Stimulated activated CD4-positive, alpha-beta T cell treated with anti-CD3 and anti-CD28 coated beads, Interleukin-12 subunit alpha, Interleukin-12 subunit beta, amount 100 ng/mL, for 48 hours (primary cell): ENCODE measurements at places on chromosomes 4 and X.

DNA sequence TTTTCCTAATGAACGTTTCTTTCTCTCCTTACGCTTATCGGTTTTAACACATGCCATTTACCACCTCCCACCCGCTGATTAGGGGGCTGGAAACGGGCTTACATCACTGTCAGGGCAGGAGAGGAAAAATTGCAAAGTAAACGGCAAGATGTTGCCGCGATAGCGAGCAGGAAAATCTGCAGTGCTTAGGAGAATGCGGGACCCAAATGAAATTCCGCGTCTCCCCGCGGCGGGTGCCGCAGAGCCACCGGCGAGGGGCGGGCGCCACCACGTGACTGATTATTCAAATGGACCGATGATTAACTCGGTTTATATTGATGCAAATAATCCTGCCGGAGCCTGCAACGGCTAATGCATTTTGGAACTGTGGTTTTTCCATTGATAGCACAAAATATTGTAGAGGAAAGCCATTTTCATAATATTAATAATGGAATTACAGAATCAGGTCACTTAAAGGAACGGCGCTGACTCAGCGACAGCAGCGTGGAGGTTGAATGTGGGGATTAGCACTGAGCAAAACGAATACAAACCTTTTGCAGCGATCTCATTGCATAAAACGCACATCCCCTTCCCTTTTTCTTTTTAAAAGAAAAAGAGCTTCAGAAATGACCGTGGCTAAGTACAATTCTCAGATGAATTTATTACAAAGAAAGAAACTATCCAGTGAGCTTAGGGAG, 224.2 kb downstream of the STIM2 start:
- no peak for DNase-seq

GRCh38 chr4:5793514-5793913, 82.5 kb downstream of the EVC start:
- DNase-seq = no peak

DNA sequence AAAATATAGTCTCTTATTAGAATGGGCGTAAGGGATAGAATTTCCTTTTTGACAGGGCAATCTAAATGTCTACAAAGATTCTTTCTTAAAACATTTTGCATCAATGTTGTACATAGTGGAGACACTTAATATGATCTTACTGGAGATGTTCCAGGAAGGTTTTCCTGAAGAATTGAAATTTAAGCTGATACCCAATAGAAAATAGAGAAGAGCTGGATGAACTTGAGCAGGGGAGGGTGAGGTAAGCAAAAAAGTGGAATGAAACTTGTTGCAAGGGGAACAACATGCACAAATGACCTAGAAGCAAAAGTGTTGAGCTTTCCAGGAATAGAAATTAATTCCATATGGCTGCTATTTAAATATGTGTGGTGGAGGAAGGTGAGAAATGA, 19.7 kb downstream of the SLAIN2 start:
- DNase-seq = no peak

- no peak for DNase-seq
Measured at GRCh38 chrX:105695451-105695850, 126.9 kb upstream of the NRK start.

- no peak for DNase-seq
Measured at GRCh38 chrX:43108828-43109227, 330.9 kb upstream of the PPP1R2C start.

GRCh38 chr4:75552452-75552851, 3.4 kb upstream of the ODAPH start:
- no peak for DNase-seq

DNA sequence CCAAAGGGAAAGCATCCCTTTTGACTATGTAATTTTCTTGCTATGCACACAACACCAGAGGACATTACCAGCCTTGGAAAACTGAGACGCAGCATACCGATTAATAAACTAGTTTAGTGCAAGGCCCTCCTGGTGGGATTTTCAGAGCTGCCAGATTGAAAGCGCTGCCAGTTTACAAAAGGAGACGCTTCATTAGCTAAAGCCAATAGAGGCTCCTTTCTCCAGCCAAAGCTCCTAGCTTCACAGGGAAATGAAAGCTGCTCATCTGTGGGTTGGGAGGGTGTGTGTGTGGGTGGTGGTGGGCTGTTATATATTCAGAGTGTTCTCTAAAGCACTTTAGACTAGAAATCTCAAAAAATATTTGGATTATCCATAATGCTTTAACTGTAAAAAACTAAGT, 32.4 kb downstream of the SPANXN4 start:
- DNase-seq = no peak

DNA sequence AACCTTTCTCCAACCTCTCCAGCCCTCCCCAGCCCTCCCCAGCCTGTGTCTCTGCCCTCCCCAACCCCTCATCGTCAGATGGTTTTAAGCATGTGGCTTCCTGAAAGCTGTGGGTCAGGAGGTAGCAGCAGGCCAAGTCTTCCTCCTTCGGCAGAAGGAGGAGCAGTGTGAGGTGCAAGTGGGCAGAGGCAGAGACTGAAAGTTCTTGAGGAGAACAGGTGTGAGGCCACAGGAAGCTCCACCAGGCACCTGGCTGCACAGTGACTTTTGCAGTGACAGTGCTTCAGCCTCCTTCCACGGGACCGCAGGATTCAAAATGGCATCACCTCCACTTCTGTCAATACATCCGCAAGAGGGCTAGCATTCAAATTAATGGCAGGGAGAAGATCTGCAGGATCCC, 203.9 kb upstream of the LEF1 start:
- no peak for DNase-seq

- DNase-seq = no peak
Measured at GRCh38 chrX:154607370-154607769, 11.7 kb downstream of the CTAG1B start.

DNA sequence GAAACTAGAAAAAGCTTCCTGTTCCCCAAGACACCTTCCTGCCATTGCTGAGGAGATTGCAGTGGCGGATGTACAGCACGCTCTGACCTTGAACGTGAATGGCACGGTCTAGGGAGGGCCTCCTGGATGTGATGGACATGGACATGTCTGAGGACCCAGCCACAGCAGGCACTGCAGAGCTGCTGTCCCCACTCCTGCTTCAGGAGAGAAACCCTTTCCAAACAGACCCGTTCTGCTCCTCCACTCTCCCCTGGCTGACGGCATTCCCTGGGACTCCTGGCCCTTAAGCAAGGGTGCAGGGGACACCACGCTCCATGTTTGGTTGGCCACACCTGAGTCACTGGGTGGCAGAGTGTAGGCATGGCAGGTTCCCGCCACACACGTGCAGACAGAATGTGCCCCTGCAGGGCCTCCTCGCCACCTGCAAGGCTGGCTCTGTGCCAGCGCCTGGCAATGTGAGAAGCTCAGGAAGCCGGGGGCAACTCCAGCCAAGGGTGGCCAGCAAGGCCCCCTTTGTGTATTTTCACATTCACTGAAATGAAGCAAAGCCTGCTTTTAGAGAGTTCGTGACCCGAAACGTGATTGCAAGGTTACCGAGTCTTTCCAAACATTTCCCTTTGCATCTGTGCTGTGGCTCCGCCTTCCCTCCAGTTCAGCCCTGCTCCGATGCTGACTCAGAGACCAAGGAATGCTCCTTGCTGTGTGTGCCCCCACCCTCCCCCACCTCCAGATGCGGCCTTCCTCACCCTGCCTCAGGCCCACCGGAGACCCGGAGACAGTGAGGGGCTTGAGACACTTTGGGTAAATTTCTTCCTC, 46.1 kb downstream of the HTRA3 start:
- no peak for DNase-seq

DNA sequence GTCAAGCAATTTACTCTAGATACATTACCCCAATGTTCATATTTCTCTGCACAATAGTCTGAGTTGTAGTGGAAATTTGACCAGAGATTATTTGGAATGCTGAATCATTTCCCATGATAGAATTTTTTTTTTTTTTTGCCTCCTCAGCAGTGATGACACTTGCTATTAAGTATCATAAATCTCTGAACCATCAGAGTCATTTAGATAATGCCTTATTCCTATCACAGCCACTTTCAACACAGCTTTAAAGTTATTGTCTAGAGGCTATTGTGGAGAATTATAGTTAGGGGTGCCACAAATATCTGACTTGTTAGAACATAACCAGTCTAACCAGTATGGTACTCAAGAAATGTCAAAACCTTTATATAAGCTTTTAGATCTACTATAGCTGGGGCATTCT, 79.8 kb downstream of the LCORL start:
- no peak for DNase-seq

GRCh38 chrX:81110286-81110685, 91.4 kb downstream of the HMGN5 start:
- no peak for DNase-seq

DNA sequence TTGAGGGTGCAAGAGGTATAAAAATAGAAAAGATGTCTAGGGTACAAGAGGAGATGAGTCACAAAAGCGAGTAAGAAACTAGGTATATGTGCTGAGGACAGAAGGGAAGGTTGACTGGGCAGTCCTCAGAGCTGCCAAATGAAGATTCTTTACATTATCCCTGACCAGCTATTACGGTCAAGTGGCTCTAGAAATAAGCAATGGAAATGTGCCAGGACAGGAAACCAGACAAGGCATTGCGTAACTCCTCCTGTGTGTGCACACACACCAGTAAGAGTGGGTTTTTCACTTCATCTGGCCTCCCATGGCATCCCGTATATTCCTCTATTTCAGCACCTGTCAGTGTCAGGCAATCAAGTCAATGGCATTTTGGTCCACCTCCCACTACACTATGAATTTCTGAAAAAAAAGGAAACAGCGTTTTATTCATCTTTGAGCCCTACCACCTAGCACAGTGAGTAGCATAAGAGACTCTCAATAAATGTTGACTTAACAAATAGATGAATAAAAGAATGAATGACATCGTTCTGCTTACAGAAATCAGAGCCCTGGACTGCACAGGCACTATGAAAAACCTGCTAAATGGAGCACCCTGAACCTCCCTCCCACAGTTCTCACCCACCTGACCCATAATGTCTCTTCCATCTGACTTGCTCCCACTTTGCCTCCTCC, 62.6 kb upstream of the KLF3 start:
- no peak for DNase-seq

DNA sequence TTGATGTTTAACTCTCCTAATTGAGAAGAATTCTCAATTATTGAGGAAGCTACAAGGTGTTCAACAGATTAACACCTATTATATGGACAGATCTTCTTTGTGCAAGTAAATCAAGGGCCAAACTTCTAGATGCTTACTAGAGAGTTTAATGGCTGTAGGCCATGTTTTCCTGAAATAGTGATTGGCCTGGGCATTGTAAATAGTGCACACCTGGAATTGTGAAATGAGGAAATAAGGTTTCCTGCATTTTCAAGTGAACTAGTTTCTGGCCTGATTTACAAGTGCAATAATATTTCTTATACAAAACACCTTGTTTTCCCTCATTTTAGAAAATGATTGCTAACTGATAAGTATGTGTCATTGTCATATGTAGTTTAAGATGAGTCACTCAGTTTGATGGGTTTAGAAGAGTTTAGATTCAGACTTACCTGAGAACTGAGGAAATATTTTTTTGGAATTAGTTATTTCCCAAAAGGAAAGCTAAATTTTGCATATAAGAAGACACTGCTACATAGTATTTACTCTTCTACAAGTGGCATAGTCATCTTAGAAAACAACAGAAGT, 21.2 kb downstream of the AFF1 start:
- DNase-seq = no peak

GRCh38 chr4:128782076-128782715, 27.3 kb upstream of the JADE1 start:
- DNase-seq = no peak

DNA sequence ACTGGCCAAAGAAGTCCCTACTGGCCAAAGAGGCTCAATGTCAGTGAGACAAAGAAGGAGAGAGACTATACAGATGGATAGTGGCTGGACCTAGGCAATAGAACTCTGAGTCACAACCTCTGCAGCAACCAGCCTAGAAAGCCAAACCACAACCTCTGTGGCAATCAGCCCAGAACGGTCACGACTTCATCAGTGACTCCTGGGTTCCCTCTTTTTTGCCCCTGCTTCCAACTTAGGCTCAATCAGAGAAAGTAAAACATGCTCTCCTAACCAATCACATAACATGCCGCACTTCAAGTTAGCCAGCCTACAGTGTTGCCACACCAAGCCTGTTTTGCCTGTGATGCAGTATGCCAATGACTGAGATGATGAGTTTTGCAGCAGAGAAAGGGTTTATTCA, 203.4 kb downstream of the ANAPC10 start:
- no peak for DNase-seq

GRCh38 chr4:138277133-138277532, 35.0 kb upstream of the SLC7A11 start:
- no peak for DNase-seq

DNA sequence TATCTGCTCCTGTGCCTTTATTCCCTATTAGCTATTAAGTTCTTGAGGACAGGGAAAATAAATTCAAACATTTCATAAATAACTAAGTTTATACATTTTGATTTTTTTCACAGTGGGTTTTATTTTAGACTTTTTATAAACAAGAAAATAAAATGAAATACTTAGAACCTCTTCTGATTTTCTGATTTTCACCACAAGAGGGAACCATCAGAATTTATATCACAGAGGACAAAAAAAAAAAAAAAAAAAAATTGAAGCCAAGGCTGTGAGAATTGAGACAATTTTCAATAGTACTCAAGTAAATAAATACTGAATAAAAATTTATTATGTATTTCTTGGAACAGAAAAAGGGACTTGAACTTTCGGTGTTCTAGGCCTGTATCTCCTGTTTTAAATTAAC, 288.1 kb downstream of the SH3BGRL start:
- DNase-seq = no peak

DNA sequence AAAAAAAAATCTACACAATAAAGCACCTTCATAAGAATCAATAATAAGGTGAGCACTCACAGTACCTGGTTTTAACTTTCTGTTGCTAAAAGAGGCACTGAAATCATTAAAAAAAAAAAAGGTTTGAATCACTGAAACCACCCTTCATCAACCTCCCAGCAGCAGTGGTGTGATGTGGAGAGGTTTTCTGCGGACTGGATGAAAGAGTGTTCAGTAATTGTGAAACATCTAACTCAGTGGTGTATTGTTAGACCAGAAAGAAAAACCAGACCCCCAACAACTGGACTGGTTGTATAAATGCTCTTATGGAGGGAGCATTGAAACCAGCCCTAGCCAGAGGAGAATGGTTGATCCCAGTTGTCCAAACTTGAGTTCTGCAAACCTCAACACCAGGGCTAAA, 63.2 kb downstream of the SPIN3 start:
- no peak for DNase-seq

DNA sequence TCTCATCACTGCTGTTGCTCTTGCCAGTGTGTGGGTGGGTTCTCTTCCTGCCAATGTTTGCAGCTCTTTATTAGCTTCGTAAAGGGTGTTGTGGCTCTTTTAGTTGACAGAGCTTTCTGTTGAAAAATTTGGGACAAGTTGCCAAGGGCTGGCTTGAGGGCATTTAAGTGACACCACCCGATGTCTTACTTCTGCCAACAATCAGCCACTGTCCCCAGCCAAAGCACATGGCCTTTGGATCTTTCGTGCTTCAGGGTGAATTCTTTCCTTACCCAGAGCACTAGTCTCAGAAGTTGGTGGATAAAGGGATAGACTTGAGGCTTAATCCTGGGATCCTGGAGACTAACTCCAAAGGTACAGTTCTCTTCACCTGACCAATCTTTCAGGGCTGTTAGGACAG, 113.6 kb downstream of the SOX3 start:
- DNase-seq = no peak

DNA sequence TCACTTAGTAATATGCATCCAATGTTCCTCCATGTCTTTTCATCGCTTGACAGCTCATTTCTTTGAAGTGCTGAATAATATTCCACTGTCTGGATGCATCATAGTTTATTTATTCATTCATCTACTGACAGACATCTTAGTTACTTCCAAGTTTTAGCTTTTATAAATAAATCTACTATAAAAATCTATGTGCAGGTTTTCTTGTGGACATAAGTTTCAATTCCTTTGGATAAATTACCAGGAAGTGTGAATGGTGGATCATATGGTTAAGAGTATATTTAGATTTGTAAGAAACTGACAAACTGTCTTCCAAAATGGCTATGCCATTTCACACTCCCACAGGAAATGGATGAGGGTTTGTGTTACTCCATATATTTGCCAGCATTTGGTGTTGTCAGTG, 1392.9 kb upstream of the PABPC4L start:
- no peak for DNase-seq
